Muscle of leg (tissue), 16 donors: ENCODE measurements at places on chromosomes 12 and 14. TPM values are rescaled to one million over a fixed set of nuclear protein-coding genes. Genes with fewer than 3 reads are reported as not detected.

GRCh38 chr12:442235-442884 is 17.4 kb upstream of the B4GALNT3 start:
- DNase-seq = peak; percentile 59

DNA sequence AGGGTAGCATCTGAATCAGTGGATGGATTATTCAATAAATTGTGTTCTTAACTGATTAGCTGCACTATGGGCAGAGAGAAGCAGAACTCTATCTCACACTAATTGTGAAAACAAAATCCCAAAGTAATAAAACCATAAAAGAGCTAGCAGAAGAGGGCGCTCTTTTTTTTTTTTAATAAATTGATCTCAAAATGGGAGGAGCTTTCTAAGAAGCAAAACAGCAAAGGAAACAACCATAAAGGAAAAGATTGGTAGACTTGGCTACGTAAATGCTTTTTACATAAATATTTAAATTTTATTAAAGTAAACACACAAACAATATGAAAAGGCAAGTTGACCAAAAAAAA is 1.5 kb upstream of the TM7SF3 start:
- DNase-seq = peak; percentile 35

GRCh38 chr12:92273076-92273475 is 127.4 kb upstream of the BTG1 start:
- no peak for DNase-seq

TAS2R7 gene
- polyA plus RNA-seq = not detected

DNA sequence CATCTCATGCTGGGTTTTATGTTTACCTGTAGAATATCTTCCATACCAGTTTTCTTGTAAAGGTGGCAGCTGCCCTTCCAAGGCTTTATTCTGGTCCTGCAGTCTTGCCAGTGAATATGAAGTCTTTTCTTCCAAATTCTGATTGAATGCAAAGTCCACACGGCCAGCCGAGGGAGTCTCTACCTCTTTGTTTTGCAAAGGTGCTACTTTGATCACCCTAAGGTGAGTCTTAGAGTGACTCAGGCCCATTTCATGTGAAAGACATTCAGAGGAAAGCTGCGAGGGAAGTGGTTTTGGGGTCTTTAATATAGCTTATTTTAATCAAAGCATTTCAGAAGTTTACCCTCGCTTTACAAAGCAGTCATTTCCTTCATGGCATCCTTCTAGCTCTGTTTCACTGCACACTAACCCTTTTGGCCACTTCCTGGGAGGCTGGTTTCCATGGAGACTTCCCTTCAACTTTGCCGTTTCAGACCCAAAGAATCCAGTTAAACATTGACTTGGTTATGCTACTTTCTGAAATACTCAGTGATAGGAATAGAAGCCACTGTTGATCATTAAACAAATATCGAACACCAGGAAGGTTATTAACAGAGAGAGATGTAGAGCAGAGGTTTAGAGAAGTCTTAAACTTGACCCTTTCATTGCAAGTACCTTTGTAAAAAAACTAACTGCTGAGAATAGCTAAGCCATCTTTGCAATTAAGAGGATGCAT is at the start of gene CCDC198:
Gene CCDC198 (minus strand): TSS at position 391 of the 715 bp plus-strand sequence. CDS start 142 bp downstream, at position 249.
- no peak for DNase-seq

POTEM gene
- polyA plus RNA-seq = not detected

DNA sequence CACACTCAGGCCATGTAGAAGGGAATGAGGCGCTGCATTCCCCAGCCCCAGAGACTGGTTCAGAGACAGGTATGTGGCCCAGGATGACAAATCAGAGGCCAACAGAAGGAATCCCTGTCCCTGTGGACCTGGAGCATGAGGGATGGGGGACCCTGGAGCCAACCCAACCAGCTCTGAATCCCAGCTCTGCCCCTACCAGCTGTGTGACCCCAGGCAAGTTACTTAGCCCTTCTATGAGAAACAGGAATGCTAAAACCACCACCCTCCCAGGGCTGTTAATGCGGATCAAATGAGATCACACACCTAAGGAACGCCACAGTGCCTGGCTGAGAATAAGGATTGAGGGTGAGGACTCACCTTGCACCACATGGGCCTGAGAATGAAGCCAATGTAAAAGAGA is 15.6 kb downstream of the ITPK1 start:
- DNase-seq = no peak

DNA sequence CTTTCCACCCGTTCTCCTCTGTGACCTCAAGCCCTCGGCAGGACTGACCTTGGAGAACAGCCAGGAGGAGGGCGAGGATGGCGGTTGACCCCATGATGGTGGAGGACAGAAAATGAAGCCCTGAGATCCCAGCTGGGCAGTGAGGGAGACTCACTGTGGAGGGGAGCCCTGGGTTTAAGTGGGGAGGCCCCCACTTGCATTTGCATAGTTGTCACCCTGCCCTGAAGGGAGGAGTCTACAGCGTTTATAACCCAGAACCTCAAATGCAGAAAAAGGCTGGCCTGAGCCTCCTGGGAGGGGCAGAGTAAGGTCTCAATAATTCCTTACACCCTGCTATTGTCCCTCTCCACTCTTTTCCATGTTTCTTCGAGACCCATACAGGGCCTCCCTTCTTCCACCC is 1052.7 kb downstream of the TMEM121 start:
- DNase-seq = no peak

MIPOL1 gene
- polyA plus RNA-seq = 4.4 TPM

DNA sequence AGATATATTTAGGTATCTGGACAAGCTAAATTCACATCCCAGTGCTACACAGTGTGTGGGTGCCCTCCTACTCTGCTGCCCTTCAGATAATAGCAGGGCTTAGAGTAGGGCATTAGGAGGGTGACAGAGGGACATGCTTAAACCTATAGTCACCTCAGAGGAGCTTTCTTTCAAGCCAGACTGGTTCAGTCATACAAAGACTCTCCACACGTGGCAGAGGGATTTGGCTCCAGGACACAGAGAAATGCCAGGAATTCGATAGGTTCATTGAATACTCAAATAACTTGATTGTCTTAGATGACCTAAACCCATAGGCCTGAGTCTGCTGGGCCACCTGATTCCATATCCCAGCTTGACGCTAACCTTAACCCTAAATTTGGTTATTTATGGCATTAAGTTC is 163.5 kb downstream of the TPH2 start:
- DNase-seq = no peak

TMEM63C gene
- polyA plus RNA-seq = 1.4 TPM

DNA sequence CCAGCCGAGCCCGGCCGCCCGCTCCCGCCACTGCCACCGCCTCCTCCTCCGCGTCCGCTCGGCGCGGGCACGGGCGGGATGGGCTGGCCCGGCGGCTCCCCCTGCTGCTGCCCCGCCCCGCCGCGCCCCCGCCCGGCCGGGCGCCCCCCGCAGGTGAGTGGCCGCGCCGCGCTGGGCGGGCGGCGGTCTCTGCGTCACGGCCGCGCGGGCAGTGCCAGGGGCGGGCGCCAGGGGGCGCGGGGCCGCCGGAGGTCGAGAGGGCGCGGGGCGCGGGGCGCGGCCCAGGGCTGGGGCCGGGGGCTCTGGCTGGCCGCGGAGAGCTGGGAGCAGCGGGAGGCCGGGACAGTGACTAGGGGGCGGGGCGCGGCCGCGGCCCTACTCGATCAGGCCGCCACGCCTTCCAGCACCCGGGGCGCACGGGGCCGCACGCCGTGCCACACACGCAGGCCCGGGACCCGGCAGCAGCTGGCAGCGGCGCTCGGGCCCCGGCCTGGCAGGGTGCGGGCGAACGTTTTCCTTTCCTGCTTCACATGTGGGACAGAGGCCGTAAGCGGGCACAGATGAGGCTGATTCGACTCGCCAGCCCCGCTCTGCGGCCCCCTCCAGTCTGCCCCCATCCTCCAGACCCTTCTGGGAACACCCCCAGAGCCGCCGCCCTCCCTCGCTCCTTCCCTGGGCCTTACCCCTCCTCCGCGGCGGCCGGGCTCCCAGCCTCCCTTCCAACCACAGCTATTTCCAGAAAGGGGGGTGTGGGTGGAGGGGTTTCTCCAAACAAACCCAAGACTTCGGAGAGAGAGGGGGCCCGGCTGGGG is 2.4 kb upstream of the TNS2 start:
- peak; percentile 93 for DNase-seq

- peak; percentile 27 for DNase-seq
Measured at GRCh38 chr14:91255026-91255695, 10.7 kb upstream of the GPR68 start.

DNA sequence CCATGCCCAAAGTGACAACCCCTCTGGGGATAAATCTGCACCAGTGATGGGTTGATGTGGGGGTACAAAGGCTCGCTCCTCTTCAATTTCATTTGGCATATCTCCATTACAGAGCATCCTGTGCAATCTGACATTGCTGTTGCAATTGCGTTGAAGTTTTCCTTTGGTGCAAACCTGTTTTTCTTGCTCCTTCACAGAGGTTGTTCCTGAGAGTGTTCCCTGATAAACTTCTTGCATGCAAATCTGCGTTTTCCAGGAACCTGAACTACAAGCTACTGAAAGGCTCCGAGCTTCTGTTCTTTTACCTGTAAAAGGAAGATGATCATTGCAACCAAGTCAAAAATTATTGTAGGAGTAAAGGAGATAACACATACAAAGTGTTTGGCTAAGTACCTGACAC is 26.1 kb downstream of the SERPINA11 start:
- no peak for DNase-seq

- DNase-seq = peak; percentile 90
Measured at GRCh38 chr12:15910864-15911721, at the start of gene DERA. TSS of gene DERA (plus strand) at chr12:15911332. CDS start at chr12:15911384, 52 bp downstream.

DNA sequence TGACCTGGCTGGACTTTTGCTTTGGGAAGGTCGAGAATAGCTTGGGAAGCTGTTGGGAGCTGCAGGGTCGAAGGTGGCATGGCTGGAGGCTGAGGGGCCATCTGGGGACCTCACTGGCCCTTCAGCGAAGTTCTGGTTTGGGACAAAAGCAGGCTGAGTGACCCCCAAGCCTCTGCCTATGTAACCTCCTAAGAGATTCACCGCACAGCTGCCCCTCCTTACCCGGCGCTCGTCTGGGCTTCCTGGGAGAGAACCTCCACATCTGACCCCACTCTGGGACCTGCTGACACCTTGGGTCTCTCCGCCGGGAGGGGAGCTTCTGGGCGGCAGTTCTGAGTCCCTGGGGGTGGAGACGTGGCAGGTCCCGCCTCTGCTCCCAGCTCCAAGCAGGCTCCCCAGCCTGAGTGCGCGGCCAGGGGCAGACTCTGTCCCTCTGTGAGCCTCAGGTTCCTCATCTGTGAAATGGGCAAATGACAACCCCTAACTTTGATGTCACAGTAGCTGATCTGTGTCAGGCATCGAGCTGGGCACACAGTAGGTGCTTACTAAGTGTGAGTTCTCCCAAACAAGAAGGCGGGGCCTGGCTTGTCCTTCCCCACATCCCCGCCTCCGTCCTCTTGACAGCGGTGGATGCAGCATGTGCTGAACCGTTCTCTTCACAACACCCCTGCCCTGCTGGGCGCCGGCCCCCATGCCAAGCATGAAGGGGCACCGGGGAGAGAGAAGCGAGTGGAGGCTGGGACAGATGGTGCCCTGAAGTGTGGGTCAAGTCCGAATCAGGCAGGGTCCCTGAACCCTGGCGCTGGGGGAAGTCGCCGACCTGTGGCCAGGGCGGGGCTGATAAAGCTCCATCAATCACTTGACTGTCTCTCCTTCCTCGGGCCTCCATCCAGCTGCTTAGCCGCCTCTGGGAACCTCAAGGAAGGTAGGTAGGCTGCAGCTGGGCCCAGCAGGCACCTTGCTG is 3.8 kb downstream of the EXOC3L4 start:
- no peak for DNase-seq

LTBP2 gene
- 19.2 TPM for polyA plus RNA-seq

- peak; percentile 34 for DNase-seq
Measured at GRCh38 chr12:115943630-115944391, 333.7 kb downstream of the MED13L start.

C14orf39 gene
- polyA plus RNA-seq = 2.7 TPM

KITLG gene
- 22.0 TPM for polyA plus RNA-seq

DNA sequence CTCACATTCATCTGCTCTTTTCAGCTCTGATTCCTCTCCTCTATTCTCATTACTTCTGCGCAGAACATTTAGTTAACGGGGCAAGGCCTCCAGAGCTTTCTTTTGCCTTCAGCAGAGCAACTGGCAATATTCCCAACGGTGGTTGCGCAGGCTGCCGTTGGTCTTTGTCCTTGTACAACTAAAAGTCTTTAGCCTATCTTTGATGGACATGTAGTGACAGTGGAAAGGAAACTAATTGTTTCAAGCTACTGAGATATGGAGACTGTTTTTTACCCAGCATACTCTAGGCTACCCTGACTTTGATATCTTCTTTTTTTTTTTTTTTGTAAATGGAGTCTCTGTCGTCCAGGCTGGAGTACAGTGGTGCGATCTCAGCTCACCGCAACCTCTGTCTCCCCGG is 12.6 kb downstream of the R3HDM2 start:
- DNase-seq = no peak

DNA sequence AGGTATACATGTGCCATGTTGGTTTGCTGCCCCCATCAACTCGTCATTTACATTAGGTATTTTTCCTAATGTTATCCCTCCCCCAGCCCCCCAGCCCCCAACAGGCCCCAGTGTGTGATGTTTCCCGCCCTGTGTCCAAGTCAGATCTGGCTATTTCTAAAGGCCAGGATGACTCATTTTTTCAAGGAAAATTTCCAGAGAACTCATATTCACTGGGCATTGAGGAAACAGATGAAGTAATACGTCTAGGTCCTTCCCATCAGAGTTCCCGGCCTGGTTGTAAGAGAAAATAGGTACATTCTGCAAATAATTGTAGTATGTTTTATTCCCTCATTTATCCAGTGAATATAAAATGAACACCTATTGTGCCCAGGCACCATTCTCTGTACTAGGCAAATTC is 345.2 kb downstream of the BCL11B start:
- peak; percentile 90 for DNase-seq

TCL1A gene
- 1.2 TPM for polyA plus RNA-seq

- DNase-seq = no peak
Measured at GRCh38 chr12:129827102-129827865, 76.5 kb downstream of the TMEM132D start.

TAS2R8 gene
- polyA plus RNA-seq = not detected

- DNase-seq = peak; percentile 29
Measured at GRCh38 chr12:83827193-83827592, 1085.4 kb downstream of the SLC6A15 start.

DNA sequence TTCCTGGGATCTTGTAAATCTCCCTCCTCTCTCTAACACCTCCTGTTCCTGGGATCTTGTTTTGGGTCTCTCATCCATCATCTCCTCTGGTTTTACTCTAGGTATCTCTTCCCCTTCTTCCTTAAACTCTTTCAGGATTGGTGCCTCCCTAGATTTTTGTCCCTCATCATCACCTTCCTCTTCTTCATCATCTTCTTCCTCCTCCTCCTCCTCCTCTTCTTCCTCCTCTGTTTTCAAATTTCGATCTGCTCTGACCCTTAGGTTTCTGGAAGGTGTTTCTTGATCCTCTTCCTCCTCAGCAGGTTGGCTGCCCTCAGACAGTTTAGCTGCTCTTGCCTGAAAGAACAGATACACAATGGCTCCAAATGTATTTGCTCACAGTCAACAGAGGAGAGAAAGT is 14.5 kb downstream of the ACIN1 start:
- no peak for DNase-seq

GRCh38 chr14:30035361-30035760 is 107.7 kb upstream of the PRKD1 start:
- DNase-seq = no peak

RAB21 gene
- 34.9 TPM for polyA plus RNA-seq
